ENCODE measurements at places on chromosomes 5 and 9. TPM values are rescaled to one million over a fixed set of nuclear protein-coding genes. Genes with fewer than 3 reads are reported as not detected.
A peak's percentile ranks its signal among the peaks of the same experiment; 100 is the strongest.

Gene INSYN2B
- 0.10 TPM for total RNA-seq

DNA sequence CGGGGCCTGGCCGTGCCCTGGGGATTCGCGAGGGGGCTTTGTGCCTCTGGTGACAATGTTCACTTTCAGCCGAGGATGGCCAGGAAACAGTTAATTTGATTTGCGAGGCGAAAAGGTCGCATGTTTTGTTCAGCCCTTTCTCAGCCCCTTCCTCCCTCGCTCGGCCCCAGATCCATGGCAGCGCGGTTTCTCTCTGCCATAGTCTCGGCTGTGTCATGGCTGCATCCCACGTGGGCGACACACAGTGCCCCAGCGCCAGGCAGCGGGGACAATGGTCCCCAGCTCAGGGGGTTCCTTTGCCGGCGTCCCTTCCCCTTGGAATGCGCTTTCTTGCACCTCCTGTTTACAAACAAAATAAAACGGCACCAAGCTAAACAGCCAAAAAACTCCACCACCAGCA, 370.3 kb upstream of the IRX2 start:
- DNase-seq = no peak

DNA sequence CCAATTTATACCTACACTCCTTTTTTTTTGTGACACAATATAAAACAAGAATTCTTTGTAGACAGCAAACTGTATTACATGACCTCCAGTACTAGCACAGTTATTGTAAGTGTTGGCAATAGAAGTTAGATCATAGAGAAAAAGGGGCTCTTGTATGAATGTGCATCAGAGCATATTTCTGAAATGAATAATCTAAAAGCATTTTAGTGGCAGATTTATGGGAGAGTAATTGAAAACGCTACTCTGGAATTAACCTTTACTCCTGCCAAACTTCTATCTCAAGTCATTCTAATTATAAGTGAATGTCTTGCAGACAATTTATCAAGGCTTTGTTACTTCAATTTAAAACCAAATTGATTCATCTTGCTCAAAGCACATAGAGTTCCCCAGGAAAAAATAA, 968.1 kb downstream of the TAF11L14 start:
- peak; percentile 71 for DNase-seq

Gene GRM6
- total RNA-seq = not detected

GRCh38 chr9:135604437-135605237, 34.7 kb downstream of the GLT6D1 start:
- DNase-seq = no peak

DNA sequence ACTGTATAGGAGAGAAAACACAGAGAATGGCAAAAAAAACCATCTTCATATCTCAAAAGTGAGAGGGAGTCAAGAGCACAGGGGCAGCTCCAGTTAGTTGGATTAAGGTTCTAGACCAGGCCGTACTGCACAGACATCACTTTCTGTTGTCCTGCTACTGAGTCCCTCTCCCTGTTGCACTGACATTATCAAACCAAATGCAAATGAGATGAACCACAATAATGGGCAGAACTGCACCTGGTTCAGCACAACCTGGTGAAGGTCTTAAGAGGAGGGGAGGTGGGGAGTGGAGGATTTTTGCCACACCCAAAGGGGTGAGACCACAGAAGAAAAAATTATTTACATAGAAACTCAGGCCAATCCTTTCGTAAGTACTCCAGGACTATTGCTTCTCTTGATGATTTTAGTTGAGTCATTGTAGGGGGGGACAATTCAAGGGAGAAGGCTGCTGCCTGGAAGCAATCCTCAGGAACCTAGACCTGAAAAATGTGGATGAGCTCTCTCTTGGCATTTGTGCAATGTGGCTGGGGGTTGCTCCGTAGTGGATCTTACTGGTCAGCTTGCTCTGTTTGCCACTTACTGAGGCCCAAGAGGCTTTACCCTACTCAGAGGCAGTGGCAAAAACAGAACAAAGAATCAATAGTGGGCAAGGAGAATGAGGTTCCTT, 94.5 kb upstream of the PPP1R2B start:
- no peak for DNase-seq

Gene DNM1
- 58.4 TPM for total RNA-seq

GRCh38 chr5:5686356-5686755, 263.9 kb downstream of the ICE1 start:
- DNase-seq = no peak

Gene SLCO6A1
- not detected for total RNA-seq

DNA sequence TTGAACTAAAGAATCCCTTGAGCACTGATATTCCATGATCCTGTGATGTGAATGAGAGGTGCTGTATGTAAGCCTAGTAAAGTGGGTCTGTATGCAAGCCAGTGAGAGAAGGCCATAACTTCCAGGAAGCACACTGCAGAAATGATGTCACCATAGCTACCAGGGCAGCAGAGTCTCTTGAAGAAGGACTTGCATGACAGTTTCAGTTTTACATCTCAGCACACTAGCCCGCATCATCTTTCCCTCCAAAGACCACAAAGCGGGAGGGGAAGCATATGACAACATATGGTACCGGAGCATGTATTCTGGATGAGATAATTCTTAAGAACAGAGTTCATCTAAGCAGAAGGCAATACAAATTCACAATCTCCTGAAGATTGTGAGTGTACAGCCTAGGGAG, 37.6 kb upstream of the MAST4 start:
- no peak for DNase-seq

DNA sequence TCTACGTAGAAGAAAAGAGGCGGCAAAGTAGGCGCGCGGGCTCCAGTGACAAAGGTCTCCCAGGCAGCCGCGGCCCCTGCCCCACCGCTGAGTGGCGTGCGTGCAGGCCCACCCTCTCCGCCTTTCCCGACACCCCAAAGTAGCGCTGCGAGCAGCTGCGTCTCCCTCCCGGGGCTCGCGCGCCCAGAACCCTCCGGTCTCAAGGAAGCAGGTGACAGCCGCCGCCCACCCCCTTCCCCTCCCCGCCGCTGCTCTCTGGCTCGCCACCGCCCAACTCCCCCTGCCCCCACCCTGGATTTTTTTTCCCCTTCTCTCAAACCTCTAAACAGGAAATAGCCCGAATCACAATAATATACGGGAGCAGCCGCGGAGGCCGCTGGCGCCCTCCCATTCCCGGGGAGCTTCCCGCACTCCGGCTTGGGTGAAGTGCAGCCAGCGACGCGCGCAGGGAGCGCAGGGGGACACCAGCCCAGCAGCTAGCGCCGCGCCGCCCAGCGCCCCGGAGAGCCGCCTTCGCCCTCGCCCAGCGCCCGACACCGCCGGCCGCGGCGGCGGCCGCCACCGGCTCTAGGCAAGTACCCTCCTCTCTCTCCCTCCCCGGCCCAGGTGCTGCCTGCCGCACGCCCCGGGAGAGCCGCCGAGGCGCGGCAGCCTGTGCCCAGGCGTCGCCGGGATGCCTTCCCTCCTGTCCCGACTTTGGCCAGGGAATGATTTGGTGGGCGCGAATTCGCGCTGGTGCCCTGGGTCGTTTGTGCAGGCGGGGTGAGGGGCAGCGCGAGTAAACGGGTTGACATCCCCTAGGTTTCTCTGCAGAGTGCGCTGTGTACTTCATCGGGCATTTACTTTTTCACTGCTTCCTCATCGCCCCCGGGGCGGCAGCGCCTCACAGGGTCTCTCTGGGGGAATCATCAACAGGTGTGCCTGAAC, 52.7 kb upstream of the TJP2 start:
- no peak for DNase-seq

DNA sequence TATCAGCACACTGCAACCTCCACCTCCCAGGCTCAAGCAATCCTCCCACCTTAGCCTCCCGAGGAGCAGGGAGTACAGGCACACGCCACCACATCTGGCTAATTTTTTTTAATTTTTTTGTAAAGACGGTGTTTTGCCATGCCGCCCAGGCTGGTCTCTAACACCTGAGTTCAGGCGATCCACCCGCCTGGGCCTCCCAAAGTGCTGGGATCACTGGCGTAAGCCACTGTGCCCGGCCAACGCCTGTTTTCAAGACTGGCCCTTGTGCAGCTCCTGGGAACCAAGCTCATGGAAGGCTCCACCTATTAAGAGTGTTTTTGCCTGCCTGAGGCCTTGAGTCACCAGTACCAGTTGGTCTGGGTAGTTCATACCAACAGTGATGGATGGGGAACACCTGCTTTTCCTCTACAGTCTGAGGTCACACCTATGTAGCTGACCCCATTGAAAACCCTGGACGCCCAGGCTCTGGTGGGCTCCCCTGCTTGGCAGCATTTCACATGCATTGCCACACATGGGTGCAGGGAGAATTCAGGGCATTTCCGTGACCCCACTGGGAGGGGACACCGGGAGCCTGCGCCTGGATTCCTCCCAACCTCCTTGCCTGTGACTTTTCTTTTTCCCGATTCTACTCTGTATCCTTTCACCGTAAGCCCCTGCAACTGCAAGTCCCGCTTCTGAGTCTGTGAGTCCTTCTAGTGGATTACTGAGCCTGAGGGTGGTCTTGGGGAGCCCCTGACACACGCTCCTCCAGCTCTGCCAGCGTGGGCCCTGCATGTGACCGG, 63.5 kb downstream of the ZNF354C start:
- DNase-seq = no peak

- no peak for DNase-seq
These were observed 80.3 kb downstream of the OSMR start for GRCh38 chr5:38926121-38926520.

DNA sequence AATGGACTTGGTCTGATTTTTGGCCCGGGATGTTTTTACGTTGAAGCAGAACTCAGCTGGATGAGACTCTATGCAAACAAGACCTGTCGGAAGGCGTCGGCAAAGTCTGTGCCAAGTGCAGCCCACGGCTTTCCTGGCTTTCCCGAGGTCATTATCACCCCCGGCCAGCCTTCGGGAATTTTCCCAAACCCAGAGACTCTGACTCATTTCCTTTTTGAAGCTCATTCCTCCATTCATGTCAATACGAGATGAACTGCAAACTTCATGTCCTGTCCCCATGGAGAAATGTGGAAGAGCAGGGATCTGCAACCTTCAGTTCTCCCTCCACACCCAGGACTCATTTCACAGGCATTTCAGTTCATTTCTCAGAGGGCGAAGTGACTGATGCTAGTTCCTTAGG, 95.3 kb downstream of the IRX2 start:
- no peak for DNase-seq

DNA sequence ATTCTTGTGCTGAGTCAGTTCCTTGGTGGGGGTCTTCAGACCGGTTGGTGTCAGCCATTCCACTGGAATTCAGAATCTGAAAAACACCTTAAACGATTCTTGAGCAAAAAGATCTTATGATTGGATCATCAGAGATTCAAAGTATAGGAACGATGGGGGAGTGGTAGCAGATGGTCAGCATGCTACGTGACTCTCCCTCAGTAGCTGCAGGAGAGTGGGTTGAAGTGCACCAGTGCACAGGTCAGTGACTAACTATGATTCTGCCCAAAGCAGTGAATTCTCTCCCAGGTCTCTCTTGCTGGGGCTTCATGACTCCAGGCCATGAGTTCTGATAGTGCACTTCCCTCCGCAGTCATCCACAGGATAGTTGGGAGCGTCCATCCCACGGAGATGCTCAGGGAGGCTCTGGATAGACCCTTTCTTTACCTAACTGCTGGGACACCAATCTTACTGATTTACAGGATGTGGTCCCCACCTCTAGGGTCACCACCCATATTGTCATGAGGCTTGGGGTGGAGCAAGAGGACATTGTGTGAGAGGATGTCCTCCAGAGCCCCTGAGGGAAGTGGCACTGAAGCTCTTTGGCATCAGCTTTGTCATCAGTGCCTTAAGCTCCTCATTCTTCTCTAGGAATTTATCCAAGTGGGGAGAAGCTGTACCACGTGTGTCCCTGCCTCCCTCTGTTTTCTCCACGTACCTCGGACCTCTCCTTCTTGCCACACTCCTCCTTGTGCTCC, 62.0 kb downstream of the RASGRF2 start:
- DNase-seq = no peak

DNA sequence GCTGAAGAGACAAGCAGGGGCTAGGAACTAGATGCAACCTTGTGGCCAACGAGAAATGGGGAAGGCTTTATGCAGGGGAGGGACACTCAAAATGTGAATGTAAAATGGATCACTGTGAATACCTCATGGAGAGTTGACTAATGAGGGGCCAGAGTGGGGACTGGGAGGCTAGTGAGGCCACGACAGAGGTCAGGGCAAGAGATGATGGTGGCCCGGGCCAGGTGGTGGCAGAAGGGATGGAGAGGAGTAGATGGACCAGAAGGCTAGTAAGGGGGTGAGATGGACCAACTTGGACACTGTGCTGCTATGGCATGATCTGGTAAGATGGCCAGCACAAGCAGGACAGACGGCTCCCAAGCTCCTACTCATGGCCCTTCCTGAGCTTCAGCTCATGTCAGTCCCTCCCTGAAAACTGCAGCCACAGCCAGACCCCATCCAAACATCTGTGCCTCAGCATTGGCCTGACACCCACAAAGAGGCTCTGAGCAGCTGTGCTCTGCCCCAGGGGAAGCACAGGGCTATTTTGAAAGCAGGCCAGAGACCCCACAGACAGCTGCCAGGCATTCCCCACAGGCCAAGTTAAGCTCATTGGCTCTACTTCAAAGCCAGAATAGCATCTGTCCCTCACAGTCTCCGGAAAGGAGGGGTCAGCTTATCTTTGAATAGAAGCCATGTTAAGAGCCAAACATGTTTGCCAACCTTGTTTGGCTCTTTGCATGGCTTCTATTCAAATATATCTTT, 22.1 kb downstream of the P4HA2 start:
- DNase-seq = peak; percentile 24

DNA sequence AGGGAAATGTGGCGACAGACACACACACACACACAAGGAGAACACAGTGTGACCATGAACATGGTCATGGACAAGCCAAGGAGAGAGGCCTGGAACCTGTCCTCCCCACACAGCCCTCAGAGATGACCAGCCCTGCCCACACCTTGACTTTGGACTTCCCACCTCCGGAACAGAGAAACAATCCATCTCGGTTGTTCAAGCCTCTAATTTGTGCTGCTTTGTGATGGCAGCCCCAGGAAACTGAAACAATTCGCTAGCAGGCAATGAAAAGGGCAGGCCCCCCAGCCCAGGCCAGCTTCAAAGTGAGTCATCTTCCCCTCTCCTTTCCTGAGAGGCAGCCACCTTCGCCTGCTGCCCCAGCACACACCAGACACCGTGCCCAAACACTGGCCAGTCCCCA, 47.7 kb downstream of the NSUN2 start:
- DNase-seq = no peak

GRCh38 chr5:617896-618295, 5.8 kb downstream of the CEP72 start:
- no peak for DNase-seq

Gene PIK3R1
- 85.4 TPM for total RNA-seq

Gene FOXI1
- total RNA-seq = 0.10 TPM

Gene PCDHB13
- 2.9 TPM for total RNA-seq

GRCh38 chr5:83831834-83832233, 111.2 kb upstream of the HAPLN1 start:
- DNase-seq = no peak

- DNase-seq = no peak
These were observed 566 bp upstream of the ALDH7A1 start for GRCh38 chr5:126595486-126596083.

Data from skin of body (tissue), 3 donors.